ENCODE measurements at places on chromosomes 1 and 21.

DNA sequence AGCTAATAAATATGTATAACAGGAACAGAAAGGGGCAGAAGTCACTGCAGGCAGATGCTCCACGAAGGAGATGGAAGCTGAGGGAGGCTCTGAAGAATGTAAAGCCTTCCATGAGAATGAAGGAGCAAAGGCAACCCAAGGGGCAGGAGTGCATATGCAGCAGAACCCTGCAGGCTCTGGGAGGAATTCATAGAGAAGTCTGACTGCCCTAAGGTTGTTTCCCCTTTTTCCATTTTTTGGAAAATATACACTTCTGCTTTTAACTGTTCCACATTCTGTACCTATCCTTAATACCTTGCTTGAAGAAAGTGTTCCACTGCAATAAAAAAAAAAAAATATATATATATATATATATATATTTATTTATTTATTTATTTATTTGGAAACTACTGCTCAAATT lies 69.6 kb downstream of the CD34 start:
- DNase-seq: no peak

GRCh38 chr1:79575424-79575823 lies 568.9 kb upstream of the ADGRL4 start:
- DNase-seq: no peak

GRCh38 chr1:203287109-203287893 lies 18.0 kb upstream of the BTG2 start:
- peak; percentile 88 for DNase-seq

DNA sequence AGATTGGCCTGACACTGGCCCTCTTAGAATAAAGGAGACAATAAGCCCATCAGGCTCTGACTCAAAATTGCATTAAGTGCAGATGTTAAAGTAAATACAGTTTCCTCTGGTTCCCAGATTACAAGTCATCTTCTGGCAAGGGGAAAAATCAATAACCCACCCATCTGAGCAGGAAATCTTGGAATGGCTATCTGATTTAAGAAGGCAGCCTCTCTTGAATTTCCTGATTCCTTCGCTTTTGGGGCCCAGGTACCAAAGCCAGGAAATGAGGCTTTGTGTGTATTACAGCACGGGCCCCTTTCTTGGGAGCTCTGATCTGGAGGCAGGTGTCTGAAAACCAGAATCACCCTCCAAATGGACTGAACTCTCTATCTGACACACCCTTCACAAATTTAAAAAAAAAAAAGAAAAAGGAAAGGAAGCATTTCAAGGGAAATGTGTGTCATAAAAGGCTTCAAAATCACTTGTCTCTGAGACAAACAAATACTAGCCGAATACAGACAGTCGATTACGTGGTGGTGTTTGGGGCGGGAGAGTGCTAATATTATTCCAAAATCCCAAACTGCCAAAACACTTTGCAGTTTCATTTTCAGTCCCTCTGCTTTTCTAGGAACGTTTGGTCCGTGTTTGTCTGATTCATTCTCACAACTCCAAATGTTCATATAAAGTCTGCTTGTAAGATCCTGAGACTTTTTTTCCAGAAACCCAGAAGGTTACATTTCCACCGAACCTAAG lies 240.9 kb upstream of the CAMK1G start:
- DNase-seq: no peak

- DNase-seq: no peak
Measured at GRCh38 chr1:31891280-31891679, 46.9 kb downstream of the PTP4A2 start.

GRCh38 chr21:33212159-33212851 lies 17.4 kb upstream of the IFNAR2 start:
- no peak for DNase-seq

DNA sequence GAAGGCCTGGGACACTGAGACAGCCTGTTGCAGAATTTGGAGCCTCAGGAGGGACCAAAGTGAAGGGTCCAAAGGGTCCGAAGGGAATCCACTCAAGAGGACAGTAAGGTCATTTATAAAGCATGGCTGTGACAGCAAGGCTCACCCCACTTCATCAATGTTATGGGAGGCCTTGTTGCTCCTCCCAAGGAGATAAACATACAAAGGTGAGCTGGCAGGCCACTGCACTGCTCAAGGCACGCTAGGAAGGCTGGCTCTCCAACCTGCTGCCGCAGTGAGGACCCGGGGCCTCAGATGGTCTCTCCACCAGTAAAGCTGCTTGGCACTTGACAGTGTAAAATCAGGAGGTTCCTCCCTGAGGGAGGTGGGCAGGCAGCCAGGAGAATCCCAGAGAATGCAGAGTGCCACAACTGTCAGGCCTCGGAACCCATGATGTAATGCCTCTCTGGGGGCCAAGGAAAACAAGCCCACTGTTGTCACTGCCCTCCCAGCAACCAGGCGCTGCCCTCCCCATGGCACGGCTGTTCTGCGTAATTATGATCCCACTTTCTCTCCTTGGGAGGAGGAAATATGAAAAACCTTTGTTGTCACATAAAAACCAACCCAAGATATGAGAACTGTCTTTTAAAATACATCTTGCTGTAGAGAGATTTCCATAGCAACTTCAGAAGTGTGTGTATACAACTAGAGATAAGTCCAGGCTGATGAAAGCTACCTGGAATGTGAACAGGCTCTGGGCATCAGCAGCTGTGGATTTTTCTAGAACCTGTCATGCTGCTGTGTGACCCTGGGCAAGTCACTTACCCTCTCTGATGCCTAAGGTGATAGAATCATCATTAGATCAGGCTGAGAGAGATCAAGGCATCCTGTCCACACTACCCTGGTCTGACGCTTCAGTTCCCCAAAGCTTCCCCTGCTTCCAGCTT lies 102.5 kb downstream of the KCNN3 start:
- peak; percentile 59 for DNase-seq

DNA sequence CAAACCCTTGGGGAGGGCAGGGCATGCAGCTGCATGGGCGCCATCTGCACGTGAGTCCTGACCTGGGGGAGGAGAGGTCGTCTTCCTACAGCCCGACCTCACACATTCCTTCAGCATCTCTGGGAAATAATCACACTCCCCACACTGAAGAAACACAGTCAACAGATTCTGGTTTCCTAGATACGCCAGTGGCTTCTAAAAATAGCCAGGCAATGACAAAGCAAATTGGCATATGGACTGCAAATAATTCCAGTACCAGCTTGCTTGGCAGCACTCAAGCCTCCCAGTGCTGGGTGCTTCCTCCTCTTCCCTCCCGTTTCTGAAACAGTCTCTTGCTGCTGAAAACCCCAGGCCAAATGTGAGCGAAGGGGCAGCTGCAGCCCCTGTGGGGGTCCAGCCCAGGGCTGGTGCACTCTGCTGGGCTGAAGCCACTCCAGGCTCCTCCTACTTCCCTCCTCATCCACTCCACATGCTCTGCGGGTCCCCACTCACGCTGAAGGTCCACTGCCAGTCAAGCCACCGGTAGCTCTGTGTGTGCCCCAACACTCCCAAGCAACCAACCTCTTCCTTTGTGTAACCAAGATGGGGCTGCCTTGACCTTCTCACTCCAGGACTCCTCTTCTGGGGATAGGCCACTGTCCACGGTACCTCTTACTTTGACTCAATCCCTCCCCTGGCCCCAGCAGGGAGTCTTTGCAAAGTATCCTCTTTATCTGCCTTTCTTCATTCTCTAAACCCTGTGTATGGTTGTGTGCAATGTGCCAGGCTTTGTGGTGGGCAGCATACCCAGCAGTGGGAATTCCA lies 69.0 kb downstream of the KCND3 start:
- DNase-seq: no peak

DNA sequence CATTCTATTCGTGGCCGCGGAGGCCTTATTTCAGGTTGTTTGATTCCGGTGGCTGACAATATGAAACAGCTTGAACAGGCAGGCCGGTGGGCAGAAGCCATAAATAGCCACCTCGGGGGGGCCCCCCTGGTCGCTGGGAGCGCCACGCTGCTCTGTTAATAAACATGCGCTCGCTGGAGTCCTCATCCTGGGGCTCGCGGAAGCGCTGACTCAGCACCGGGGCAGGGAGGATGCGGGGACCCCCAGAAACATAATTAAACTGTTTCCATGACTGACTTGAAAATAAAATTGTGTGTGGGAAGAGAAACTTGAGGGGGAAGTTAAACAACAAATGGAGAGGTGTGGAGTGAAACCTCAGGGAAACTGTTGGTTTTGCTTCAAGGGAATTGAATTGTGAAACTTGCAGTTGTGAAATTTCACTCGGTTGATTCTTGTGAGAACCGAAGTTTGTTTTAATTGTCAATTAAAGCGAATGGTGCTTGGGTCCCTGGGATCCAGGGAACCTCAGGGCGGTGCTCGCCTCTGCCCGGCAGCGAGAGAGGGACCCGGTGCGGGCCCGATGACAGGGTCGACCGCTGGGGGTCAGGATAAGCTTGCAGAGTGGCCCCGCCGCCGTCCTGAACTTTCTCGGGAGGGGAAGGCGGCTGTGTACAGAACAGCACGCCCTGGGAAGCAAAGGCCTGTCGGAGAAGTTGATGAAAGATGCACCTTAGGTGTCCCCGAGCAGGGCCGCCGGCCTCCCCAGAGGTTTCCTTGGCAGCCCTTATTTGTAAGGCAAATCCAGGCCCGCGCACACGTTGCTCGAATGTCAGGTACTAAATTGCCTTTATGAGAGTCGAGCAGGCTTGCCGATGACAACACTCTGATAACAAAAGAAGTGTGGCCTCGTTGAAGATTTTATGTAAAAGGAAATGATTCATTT lies 176.9 kb upstream of the LMO4 start:
- DNase-seq: peak; percentile 85
